ENCODE measurements at places on chromosomes 6 and 20.

DNA sequence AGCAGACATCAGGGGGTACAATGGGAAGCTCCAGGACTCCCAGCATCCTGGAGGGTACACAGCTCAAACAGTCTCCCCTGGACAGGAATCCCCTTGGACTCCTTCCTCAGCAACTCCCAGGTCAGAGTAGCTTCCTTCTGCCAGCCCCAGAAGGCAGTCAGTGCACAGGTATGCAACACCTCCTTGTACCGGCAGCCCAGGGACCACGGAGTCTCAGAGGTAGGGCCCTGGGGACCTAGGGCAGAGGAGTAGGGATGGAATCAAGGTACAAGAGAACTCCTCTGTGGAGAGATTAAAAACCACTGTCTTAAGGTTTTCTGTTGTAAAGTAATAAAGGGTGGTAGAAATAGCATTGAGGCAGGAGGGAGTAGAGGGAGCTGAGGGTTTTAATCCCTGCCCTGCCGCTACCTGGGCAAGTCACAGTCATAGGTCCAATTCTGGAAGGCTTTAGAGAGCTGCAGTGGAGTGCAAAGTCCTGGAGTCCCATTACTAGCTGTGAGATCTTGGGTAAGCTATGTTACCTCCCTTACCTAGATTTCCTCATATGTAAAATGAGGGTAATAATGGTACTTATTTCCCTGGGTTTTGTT, 7.5 kb downstream of the TP53TG5 start:
- no peak for DNase-seq

DNA sequence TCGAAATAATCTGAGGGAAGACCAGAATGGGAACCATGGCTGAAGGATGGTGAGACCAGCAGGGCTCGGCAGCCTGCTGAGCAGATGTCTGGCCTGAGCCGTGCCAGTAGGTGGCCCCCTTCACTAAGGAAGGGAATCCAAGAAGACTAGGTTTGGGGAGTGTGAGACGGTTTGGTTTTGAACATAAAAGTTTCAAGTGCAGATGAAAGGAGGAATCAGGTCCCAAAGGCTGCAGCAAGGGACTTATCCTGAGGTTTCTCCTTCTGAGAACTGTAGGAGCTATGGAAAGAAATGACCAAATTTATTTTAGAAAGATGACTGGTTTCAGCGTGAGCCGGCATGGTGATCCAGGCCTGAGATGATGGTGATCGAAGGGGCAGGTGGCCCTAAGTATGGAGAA, 4.6 kb upstream of the OSER1 start:
- DNase-seq = peak; percentile 66

- DNase-seq = no peak
Observed at GRCh38 chr6:89758830-89759229, 60.8 kb downstream of the MDN1 start.

DNA sequence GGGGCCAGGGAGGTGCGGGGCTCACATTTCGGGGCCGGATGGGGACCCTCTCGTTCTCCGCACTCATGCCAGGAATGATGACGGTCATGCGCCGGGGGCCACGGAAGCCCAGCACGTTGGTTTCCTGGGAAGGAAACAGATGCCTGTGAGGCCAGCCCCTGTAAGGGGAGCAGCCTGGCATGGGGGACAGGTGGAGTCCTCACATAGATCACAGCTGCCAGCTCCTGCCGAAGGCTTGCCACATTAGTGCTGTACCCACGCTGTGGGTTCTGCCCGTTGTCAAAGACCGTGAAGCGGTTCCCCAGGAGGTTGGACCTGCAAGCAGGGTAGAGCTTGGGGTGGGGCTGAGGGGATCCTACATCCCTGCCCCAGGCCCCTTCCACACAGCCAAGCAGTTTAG, 6.7 kb upstream of the TEAD3 start:
- DNase-seq = no peak

DNA sequence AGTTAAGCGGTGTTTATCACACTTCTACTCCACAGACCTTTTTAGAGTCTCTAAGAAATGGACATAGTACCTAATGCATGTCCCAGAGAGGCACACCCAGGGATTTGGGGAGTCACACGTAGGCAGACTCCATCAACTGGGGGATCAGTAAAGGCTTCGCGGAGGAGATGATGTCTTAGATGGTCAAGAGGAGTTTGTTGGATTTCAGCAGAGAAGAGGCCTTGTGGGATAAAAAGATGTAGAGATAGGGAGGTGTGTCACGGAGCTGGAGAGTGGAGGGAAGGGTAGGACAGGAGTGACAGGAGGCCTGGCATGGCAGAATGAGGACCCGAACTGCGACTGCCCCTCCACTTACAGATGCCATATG, 9.1 kb downstream of the DYNLRB1 start:
- no peak for DNase-seq

DNA sequence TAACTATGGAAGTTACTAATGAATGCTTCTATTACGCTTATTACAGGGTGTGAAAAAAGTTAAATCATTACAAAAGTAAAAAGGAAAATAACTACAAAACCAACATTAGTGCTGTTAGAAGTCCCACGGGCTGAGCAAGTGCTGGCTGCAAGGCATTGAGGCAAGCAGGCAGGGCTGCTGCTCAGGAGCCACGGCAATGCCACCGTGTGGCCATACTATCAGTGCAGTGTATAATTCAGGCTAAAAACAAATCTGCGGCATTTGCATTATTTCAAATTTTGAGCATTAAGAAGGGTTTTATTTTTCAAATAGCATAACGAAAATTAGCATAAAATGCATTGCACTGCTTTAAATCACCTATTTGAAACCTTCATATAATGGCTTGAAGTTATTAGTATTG, 17.1 kb downstream of the IFNGR1 start:
- peak; percentile 62 for DNase-seq

DNA sequence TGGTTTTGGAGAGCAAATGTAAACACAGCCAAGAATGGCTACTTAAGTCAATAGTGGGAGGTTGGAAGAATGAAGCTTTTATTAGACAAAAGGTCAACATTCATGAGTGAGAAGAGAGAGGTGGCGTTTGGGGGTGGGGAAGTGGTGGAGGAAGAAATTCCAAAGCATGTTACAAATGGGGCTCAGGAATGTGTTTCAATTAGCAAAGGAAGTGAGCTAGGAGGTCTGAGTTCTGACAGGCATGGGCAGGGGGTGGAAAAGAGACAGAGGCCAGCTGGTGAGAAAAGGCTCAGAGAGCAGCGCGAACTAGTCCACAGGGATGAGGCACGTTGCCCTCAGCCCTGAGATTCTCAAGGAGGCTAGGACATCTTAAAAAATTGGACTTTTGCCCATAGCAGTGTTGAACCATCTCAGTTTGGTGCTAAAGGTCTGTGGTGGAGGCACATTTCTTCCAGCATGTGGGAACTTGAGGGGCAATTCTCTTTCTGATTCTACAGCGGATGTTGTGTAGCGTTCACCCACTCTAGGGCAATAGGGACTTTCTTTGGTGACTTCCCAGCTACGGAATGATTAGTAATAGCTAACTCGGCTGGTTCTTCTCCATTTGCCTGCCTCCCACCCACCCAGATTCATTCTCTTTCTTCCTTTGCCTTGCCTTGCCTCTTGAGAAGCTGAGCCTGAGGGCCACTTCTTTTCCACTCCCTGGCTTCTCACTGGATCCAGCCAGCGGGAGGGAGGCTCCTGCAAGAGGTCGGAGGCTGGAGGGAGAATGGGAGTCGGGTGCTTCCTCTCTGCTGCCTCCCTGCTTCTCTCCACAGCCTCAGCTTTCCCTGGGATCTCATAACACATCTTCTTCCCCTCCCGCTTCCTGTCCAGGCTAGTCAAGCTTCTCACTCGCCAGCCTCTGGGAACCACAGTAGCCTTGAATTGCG, 45.1 kb upstream of the NEDD9 start:
- no peak for DNase-seq

GRCh38 chr20:23042270-23042669, 7.2 kb downstream of the SSTR4 start:
- DNase-seq = no peak
